ENCODE measurements at places on chromosomes 1 and 21.
A peak's percentile ranks its signal among the peaks of the same experiment; 100 is the strongest.

DNA sequence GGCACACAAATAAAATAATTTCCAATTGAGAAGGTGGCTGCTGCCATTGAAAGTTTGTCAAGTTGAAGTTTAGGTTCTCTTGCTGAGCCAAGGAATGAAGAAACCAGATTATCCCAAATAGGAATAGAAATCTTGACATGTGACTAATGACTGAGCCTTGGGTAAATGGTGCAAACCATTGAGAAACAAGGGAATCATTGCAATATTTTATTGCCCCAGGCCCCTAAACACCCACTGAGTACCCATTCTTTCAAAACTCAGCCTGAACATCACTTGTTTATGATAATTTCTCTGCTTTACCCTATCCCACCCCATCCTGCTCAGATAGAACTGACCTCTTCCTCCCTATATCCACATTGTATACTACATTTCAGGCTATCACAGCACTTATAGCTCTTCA lies 46.6 kb upstream of the VTCN1 start:
- DNase-seq = no peak

DNA sequence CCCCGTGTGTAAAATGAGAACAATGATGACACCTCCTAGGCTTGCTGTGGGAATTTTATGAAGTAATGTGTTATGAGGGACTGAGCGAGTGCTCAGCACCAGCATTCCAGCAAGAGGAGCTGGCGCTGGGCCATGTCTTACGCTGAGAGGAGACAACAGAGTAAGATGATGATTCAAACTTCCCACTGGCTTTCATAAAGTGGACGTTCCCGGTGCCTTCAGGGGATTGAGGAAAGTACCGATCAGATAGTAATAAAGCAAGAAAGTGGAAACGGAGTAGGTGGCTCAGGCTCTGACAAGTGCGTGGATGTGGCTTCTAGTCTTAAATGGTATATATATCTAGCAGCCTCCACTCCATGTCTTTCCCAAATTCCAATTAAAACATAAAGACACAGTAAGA lies 23.8 kb downstream of the EPHA10 start:
- DNase-seq = peak; percentile 4

DNA sequence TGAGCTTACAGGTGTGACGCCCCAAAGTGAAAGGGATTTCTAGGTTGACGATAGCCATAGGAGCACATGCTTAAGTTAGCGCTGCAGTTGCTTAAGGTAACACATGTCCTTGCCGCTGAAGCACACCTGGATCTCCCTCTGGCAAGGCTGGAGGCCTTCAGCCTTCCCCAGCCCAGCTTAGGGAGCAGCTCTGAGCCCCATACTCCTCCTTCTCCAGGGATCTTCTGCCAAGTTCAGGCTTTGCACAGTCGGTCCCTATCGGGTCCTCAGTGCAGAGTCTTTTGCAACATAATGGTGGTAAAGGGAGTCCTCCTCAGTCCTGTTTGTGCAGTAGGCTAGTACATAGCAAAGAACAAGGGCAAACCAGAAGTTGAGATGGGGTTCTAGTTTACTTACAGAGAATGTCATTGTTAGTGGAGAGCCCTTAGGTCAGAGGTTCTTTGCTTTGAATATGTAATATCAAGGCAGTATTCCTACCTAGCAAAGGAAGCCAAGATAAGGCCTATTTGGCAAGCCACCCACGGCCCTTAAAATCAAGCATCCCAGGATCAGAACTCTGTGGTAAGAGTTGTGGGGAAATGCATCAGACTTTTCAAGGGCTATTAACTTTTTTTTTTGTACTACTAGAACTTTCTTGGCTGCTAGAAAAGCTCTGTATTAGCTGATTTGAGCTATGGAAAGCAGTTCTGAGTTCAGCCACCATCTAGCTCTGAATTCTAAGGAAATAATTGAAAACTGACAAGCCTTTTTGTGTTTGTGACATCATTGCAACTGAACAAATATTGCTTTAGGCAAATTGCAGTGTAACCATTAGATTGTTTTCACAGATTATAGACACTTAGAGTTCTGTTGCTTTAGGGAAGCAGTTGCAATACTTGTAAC lies 1.4 kb downstream of the EVA1C start:
- DNase-seq = no peak

DNA sequence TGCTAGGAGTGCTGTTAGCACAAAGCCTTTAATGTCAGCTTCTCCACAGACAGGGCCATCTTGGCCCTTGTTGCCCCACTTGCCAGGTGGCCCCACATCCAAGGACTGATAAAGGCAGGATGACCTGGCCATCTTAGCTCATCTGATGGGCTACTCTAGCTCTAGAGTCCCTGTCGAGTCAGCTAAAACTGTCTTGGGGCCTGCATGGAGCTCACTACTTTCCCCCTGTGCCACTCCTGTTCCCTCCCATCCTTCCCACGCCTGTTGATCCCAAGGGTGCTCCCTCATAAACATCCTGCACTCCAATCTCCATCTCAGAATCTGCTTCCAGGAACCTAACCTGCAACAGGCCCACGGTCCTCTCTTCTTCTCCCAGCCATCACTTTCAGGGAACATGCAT lies 652 bp upstream of the GPX7 start:
- DNase-seq = no peak

GRCh38 chr1:1327291-1327690 lies 2.7 kb downstream of the CPTP start:
- DNase-seq = no peak

- DNase-seq = no peak
Observed at GRCh38 chr1:227796359-227796915, 19.0 kb upstream of the PRSS38 start.

GRCh38 chr1:71156590-71156989 lies 75.8 kb upstream of the ZRANB2 start:
- no peak for DNase-seq

DNA sequence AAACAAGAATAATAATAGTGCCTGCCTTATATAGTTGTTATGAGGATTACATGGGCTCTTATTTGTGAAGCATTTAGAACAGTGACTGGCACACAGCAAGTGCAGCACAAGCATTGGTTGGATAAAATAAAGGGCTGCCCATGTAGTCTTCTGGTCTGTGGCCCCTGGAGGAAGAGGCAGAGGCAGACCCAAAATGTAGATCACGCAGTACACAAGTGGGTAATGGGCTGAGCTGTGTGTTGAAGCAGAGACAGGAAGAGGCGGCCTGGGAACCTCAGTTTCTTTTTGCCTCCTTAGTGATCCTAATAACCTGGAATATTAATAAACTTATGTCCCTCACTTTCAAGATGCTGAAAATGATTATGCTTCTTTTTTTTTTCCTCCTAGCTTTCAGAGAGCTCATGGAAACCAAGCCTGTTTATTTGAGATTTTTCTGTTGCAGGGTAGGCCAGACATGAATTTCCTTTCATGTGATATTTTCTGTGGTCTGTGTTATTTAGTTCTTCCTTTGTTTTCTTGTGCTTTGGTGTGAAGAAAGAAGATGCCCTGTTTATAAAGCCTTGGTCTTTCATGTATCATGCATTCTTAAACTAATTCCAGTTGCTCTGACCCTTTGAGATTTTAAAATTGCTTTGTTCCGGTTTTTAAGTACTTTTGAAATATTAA lies 42.5 kb downstream of the LRRC8D start:
- DNase-seq = no peak

- DNase-seq = no peak
Observed at GRCh38 chr1:9844106-9844505, 20.3 kb upstream of the CLSTN1 start.

GRCh38 chr1:64046243-64046642 lies 157.2 kb upstream of the UBE2U start:
- DNase-seq = no peak

GRCh38 chr1:246338546-246338945 lies 168.5 kb downstream of the SMYD3 start:
- no peak for DNase-seq

DNA sequence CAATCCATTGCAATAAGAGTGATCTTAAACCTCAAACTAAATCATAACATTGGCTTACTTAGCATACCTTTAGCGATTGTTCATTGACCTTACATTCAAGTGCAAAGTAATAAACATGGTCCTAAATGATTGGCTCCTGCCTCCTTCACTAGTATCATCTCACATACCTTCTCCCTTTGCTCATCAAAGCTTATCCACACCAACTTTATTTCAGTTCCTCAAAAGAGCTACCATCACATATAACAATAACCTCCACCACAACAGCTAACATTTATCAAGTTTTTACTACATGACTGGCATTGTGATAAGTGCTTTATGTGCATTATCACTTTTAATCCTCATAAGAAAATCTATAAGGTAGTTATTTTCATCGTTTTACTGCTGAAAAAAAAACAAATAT lies 198.8 kb downstream of the COL24A1 start:
- no peak for DNase-seq

GRCh38 chr1:204255966-204256365 lies 42.2 kb upstream of the GOLT1A start:
- no peak for DNase-seq

GRCh38 chr1:11286735-11287410 lies 13.9 kb downstream of the UBIAD1 start:
- peak; percentile 28 for DNase-seq

Data from NCI-H2227 treated with DMSO at 0.1 percent for 48 hours (cell line).